T-cell (primary cell): ENCODE measurements at places on chromosomes 5 and 9. TPM values are rescaled to one million over a fixed set of nuclear protein-coding genes. Genes with fewer than 3 reads are reported as not detected.

DNA sequence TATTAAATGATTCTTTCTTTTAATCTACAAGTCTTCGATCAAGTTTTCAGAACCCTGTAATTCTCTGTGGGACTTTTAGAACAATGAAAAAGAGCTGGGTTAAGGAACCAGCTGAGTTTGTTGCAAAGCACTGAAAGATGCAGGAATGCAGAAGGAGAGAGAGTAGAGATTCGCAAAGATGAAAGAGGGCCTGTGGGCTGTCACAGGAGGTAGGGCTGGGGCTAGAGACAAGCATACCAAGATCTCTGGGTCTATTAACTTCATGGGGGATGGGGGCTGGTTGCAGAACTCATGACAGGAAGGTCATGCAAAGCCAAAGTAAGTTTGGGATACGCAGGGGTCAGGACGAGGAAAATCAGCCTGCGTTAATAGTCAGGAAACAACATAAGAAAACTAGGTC is 81.8 kb downstream of the LURAP1L start:
- DNase-seq: no peak

GRCh38 chr9:128469070-128469469 is 13.3 kb downstream of the ODF2 start:
- DNase-seq: no peak

GRCh38 chr9:13651526-13651925 is 372.0 kb upstream of the MPDZ start:
- DNase-seq: no peak

DNA sequence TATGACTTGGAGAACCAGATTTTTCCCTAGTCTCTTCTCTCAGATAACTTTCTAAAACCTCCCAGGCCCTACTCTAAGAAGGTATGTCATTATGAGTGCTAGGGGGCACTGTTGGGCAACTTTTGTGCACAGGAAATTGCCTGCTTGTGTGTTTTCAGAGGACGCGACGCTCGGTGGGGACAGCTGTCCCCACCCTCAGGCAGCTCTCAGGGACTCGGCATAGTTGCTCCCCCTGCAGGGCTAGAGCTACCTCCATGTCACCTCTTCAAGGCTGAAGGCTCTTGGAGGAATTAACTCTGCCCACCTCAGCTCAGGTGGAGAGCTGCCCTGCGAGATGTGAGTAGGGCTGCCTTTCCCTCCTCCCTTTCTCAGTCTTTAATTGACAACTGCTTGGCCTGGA is 10.2 kb upstream of the TIFAB start:
- DNase-seq: peak; percentile 56

- no peak for DNase-seq
These were observed 7.3 kb downstream of the C9orf50 start for GRCh38 chr9:129613520-129614175.

Gene OR1Q1
- not detected for total RNA-seq

Gene GGTA1
- total RNA-seq: not detected

GRCh38 chr9:28650327-28650726 is 1077.0 kb upstream of the C9orf72 start:
- no peak for DNase-seq

DNA sequence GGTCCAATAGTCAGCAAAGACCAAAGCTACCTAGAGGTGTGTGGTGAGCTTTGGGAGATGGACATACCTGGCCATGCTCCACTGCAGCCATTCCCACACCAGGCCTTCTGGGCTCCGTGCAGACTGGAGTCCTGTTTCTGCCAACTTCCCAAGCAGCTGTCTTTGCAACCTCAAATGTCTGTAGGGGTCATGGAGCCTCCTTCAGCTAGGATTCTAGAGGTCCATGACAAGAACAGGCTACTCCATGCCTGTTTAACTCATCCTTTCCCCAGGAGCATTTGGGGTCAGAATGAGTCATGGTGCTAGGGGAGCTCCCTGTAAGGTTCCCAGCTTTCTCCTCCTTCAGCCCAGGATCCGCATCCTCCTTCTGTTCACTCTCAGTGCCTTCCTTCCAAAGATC is 17.1 kb downstream of the VPS13A start:
- no peak for DNase-seq

DNA sequence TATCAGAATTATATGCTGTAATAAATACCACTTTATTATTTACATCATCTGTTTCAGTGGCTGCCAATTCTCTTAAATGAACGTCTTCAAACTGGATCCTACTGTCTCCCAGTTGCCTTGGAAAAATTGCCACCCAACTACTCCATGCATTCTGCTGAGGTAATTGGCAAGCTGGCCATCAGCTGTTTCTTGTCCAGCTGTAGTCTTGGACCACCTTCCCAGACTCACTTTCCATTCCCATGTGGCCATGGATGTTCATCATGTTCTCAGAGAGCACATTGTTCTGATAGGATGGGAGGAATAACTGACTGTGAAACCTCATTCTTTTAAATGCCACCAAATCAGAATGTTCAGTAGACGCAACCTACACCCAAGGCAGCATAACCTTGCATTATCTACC is 157.5 kb downstream of the DOCK8 start:
- no peak for DNase-seq

- DNase-seq: no peak
These were observed 494.6 kb downstream of the ENC1 start for GRCh38 chr5:74145951-74146350.

DNA sequence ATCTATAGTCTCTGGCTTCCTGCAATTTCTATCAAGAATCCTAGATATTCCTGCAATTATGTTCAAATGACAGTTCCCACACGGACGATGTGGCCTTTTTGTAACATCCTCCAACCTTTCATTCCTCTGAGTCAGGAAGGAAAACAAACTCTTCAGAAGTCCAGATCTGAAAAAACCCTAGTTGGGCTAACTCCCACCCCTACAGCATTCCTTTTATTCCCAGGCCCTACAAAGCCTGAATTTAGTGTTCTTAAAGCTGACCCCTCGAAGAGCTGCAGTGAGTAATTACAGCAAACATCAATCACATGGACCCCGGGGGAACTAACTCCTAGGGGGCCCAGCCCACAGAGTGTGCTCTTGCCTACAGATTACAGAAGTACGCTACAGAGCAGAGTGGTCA is 99.7 kb downstream of the SERINC5 start:
- no peak for DNase-seq

GRCh38 chr5:14440582-14441431 is 140.8 kb upstream of the OTULINL start:
- DNase-seq: no peak

DNA sequence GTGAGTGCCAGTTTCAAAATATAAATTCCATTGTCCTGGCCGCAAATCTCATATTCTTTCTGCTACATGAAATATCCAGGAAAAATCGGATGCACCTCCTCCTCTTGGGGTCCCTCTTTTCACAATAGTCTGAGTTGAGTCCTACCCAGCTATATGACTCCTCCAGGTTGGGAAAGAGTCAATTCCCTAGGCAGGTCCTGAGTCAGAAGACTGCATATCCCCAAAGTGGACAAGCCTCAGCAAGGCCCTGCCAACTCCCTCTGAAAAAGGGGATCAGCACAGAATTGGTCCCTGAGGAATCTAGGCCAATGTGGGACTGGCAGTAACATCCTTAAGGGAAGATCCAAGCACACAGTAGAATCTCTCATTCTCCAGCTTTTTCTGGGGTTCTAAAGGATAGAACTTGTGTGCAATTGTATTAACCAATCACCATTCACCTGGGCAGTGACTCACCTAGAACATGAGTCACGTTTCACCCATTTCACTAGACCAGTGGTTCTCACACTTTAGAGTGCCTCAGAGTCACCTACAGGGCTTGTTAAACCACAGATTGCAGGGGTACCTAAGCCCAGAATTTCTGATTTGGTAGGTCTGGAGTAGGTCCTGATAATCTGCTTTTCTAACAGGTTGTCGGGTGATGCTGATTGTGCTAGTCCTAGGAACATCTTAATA is 44.7 kb upstream of the TMEM215 start:
- DNase-seq: no peak

DNA sequence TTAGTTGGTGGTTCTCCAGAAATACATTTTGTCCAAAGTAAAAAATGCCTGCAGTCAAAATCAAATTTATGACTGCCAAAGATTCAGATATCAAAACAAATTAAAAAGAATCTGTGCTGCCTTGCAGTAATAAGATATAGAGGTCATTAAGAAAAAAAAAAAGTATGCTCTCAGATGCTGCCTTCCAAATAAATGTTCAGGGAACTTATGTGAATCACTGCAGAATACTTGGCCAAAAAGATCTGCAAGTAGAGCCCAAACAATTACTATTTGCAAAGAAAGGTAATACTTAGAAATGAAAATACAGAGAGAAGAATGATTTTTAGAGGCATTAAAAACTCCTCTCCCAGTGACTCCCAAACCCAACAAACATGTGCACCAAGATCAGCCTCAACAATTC is 52.4 kb downstream of the MRPS27 start:
- no peak for DNase-seq

- no peak for DNase-seq
These were observed 13.3 kb downstream of the CDC26 start for GRCh38 chr9:113261917-113262671.

DNA sequence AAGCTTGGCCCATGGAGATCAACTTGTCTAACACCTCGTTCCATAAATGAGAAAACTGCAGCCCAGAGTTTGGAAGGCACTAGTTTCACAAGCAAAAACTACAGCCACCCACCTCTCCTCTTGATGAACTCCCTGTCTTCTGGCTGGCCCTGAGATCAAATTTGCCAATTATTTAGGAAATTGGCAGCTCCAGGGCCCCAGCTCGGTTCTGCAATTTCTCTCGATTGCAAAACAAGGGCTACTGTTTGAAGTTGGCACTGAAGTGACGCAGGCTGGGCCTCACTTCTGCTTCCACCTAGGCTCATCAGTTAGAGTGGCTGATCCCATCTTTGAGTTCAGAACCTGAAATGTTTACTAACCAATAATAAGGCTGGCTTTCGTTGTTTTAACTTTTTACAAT is 3.7 kb upstream of the GPX3 start:
- DNase-seq: no peak

Gene TSSK1B
- not detected for total RNA-seq

Gene PCDHB8
- total RNA-seq: not detected

GRCh38 chr9:89529243-89530035 is 31.5 kb upstream of the SEMA4D start:
- no peak for DNase-seq

Gene UGT3A1
- not detected for total RNA-seq

Gene IFNA2
- total RNA-seq: not detected

- no peak for DNase-seq
These were observed 18.8 kb downstream of the IL4 start for GRCh38 chr5:132692632-132692967.

- no peak for DNase-seq
These were observed 2.2 kb upstream of the CDX1 start for GRCh38 chr5:150164211-150164980.

GRCh38 chr9:2216591-2216990 is 201.4 kb downstream of the SMARCA2 start:
- DNase-seq: no peak

Gene GPX8
- total RNA-seq: not detected

Gene PCDHB9
- 0.23 TPM for total RNA-seq

DNA sequence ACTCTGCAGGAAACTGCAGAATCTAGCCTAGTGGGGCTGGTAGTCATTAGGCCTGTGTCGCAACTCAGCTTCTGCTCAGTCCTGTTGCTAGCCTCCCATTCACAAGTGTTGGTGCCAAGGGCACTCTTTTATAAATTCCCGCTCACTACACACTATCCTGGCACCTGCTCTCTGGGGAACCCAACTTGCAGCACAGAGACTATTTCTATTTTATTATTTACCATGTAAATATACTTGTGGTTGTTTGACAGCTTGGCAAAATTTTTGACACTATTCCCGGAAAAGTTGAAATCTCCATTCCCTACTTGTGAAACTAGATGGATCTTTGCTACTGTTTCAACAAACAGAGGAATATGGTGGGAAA is 20.4 kb upstream of the SMC2 start:
- DNase-seq: no peak

DNA sequence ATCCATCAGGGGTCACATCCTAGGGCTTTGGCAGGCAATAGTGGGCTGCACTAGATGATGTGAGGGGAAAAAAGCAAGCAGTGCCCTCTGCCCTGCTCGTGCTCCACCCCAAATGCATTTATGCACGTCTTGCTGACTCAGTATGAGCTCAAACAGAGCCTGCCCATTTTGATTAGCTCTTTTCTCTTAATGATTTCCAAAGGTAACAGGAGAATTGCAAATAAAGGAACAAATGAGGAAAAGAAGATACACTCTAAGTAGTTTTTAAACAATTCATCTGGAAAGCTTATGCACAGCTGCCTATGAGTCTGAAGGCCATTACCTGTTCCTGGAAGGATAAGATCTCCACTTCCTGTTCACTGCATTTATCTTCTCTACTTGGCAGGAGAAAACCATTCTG is 364.2 kb downstream of the TMEM232 start:
- no peak for DNase-seq

Gene PIP5K1B
- 0.95 TPM for total RNA-seq

DNA sequence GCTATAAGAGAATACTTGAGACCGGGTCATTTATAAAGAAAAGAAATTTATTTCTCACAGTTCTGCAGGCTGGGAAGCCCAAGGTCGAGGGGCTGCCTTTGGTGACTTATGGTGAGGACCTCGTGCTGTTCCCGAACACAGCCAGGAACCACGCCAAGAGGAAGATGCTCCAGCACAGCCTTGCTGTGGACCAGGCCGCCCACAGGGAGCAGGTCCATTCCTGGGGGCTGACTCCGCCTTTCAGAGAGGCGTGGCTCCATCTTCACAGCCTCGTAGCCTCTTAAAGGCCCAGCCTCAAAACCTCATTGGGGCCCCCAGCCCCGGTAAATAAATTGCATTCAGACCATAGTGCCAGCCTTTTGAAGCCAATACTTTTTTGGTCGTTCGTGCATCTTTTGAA is 93.5 kb upstream of the CACNA1B start:
- no peak for DNase-seq
